ENCODE measurements at places on chromosomes 5 and 9. TPM values are rescaled to one million over a fixed set of nuclear protein-coding genes. Genes with fewer than 3 reads are reported as not detected.

Gene PDE6A
- total RNA-seq = 0.39 TPM

Gene PKD2L2
- total RNA-seq = not detected

Gene SLC27A6
- not detected for total RNA-seq

Gene LCN10
- 0.35 TPM for total RNA-seq

Gene ROR2
- total RNA-seq = 12.3 TPM

Gene TLX3
- not detected for total RNA-seq

Gene CCNO
- 2.6 TPM for total RNA-seq

Gene NRG2
- total RNA-seq = not detected

Gene ACTBL2
- not detected for total RNA-seq

Gene PPP3R2
- total RNA-seq = not detected

Gene NR6A1
- total RNA-seq = 5.3 TPM

Gene AMBP
- total RNA-seq = not detected

Gene TCERG1
- total RNA-seq = 142 TPM

Gene ORM2
- total RNA-seq = not detected

Gene PCDHAC1
- 8.8 TPM for total RNA-seq

Gene SLC36A3
- not detected for total RNA-seq

Gene SLC4A9
- not detected for total RNA-seq

Gene CDHR2
- not detected for total RNA-seq

Gene SLC36A2
- not detected for total RNA-seq

Gene TRPM6
- not detected for total RNA-seq

Gene SAXO1
- not detected for total RNA-seq

Gene VCAN
- total RNA-seq = 0.90 TPM

Gene FOXD4L5
- 0.13 TPM for total RNA-seq

Gene BARHL1
- total RNA-seq = not detected

Gene AFAP1L1
- total RNA-seq = 0.21 TPM

Gene MEF2C
- total RNA-seq = 3.6 TPM

Gene C9
- not detected for total RNA-seq

Gene CNTNAP3
- not detected for total RNA-seq

Gene STPG3
- 0.35 TPM for total RNA-seq
